ENCODE measurements at places on chromosomes 12 and 14. TPM values are rescaled to one million over a fixed set of nuclear protein-coding genes. Genes with fewer than 3 reads are reported as not detected.

FAM181A gene
- total RNA-seq, result not detected

RNASE7 gene
- total RNA-seq, result not detected

SERPINA9 gene
- 0.14 TPM for total RNA-seq

NKX2-1 gene
- 319 TPM for total RNA-seq
